ENCODE measurements at places on chromosomes 4 and X.
A peak's percentile ranks its signal among the peaks of the same experiment; 100 is the strongest.

- no peak for DNase-seq
Observed at GRCh38 chr4:53907772-53908171, 156.6 kb downstream of the CHIC2 start.

DNA sequence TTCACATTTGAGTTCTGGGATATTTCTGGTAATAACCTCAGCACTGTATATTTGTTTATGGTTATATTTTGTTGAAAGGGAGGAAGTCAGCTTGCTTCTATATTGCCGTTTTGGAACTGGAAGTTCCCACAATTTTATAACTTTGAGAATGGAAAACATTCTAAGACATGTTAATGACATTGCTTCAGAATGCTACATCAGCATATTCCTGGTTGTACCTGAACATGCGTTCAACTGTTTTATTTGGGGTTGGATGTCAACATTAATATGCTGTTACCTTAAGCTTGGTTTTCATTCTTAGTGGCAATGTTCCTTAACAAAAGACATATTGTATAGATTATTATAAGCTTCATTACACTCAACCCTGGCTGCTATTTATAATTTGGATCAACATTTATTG is 489.4 kb upstream of the MAGEB18 start:
- no peak for DNase-seq

GRCh38 chr4:6701371-6701770 is 7.7 kb downstream of the S100P start:
- DNase-seq, result no peak

GRCh38 chrX:154733066-154733425 is 17.8 kb downstream of the GAB3 start:
- no peak for DNase-seq

- DNase-seq, result no peak
Observed at GRCh38 chr4:27315625-27316024, 455.0 kb downstream of the STIM2 start.

GRCh38 chr4:174538876-174539250 is 16.6 kb upstream of the HPGD start:
- DNase-seq, result peak; percentile 24

DNA sequence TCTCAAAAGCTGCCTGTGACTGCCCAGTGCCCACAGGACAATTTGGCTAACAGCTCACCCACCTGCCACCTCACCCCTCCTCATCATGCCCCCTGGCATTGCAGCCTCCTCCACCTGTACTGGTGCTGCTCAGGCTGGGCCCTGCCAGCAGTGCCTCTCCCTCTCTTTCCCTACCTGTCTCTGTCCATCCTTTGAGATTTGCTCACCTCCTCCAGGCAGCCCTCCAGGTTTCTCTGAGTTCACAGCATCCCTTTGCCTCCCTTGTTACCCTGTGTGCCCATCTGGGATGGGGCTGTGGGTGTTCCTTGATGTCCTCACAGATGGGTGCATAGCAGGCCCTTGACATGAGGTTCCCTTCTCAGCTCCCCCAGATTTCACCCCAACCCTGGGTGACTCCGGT is 224.9 kb downstream of the AFAP1 start:
- DNase-seq, result no peak

GRCh38 chr4:108140328-108140727 is 28.4 kb downstream of the LEF1 start:
- no peak for DNase-seq

DNA sequence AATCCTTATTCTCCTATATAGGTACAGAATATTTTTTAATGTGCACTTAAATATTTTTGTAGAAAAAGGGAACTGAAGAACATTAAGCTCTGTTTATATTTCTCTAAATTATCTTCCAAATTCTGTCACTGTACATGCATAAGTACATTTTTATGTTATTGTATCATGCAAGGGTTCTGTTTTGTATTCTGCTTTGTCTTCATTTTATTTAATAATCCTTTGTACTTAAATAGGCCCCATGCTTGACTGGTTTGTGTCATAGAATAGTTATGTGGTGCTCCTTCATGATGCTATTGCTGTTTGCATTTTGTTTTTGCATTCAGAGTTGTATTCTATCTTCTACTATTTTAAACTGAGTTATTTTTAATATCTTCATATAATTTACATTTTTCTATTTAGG is 111.9 kb upstream of the EDNRA start:
- peak; percentile 67 for DNase-seq

- peak; percentile 56 for DNase-seq
Observed at GRCh38 chr4:119099227-119099810, 36.3 kb upstream of the MYOZ2 start.

GRCh38 chr4:107719207-107719921 is 670 bp downstream of the PAPSS1 start:
- DNase-seq, result peak; percentile 51

DNA sequence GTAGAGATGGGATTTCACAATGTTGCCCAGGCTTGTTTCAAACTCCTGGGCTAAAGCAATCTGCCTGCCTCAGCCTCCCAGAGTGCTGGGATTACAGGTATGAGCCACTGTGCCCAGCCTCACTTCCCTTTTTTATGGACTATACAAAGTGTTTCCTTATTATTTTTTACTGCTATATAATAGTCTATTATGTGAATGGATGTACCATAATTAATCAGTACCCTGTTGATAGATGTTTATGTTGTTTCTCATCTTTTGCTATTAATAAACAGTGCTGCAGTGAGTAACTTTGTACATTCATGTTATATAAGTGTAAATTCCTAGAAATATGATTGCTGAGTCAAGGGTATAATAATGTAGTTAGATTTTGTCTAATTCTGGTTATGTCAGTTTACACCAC is 35.8 kb upstream of the LARP1B start:
- DNase-seq, result no peak

- no peak for DNase-seq
Observed at GRCh38 chrX:64805683-64806082, 170.6 kb downstream of the ZC4H2 start.

DNA sequence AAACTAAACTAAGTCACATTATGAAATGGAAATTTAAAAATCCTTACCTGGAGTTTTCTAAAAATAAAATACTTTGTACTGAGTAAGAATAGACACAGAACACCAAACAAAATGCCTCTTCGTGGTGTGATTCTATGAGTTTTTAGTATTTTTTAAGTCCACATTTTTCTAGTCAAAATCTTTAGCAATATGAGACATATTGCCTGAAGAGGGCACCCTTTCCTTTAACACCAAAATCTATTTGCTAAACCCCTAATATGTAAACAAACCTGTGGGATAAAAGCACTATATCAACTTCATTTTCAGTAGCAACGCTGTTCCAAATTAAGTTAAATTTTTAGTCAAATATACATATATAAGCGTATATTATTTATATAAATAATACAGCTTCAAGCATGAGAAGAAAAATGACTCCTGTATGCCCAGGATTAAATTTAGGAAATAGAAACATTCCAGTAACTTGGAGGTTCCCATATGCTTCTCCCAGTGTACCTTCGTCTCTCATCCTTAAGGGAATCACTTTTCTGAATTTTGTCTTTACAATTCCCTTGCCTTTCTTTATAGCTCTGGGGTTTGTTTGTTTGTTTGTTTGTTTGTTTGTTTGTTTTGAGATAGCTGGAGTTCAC is 23.0 kb upstream of the PGM2 start:
- peak; percentile 71 for DNase-seq

DNA sequence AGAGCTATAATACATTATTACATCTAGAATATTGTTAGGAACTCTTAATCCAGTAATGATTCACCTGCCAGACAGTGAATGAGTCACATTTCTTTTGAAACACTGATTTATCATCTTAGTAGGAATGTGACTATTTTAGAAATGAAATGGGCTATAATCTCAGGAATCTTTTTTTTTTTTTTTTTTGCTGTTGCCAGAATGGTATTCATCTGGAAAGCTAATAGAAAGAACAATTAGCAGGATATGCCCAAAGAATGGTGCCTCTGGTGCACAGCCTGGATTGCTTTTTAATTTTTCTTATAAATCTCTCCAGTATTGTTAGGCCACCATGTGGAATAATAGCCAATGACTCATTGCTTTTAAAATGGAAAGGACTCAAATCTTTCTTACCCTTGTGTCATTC is 181.1 kb upstream of the SMIM31 start:
- no peak for DNase-seq

DNA sequence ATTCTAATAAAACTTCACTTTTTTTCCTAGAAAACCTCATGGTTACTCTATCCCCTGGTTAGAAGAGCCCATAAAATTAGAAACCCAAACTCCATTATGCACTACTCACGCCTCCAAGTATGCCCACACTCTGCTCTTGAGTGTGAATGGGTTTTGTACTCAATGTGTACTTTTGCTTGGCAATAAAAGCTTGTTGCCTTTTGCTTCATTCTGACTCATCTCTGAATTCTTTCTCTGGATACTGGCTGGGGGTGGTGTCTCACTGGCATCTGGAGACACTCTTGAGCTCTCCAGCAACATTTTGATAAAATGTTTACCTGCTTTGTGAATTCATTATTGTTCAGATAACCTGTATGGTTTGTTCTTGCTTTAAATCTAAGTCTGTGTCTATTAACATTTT is 963.3 kb downstream of the TRAM1L1 start:
- DNase-seq, result peak; percentile 14

DNA sequence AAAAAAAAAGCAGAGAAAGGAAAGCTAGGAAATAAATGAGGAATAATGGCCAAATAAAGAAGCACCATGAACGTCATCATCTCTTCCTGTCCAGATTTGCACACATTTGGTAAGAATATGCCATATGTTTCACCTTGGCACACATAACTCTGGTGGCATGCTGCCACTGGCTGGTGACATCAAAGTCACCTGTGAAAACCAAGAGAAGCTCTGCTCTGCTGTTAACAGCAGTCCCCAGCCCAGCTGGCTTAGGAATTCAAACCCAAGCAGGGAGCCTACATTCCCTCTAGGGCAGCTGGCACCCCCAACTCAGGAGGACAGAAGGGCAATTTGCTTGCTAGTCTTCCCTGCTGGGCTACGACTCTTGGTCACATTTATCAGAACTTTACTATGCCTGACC is 77.6 kb downstream of the RASL11B start:
- no peak for DNase-seq

DNA sequence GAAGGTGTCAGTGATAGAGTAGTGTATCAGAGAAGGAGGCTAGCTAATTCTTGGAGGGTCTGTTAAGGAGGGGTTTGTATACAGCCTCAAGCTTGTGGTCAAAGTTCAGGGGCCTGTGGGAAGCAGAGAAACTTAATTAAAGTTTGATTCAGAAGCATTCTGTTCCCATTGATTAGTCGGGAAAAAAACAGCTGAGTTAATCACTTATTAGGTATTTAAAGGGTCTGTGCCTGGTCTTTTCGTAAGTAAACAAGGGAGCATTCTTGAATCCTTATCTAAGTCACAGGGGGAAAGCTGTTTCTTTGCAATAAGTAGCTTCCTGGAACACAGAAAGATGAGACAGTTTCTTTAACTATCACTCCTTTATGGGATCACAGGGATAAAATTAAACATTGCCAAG is 492.1 kb downstream of the PCDH10 start:
- DNase-seq, result peak; percentile 23

GRCh38 chrX:20506739-20507138 is 240.0 kb upstream of the RPS6KA3 start:
- no peak for DNase-seq
